AG08395 (cell line): ENCODE measurements at places on chromosomes 6 and 20.

GRCh38 chr6:118953391-118953790, 18.4 kb upstream of the MCM9 start:
- DNase-seq, result no peak

GRCh38 chr20:63527184-63527583, 6.6 kb downstream of the PPDPF start:
- no peak for DNase-seq

GRCh38 chr20:13515291-13515690, 123.4 kb downstream of the TASP1 start:
- no peak for DNase-seq

DNA sequence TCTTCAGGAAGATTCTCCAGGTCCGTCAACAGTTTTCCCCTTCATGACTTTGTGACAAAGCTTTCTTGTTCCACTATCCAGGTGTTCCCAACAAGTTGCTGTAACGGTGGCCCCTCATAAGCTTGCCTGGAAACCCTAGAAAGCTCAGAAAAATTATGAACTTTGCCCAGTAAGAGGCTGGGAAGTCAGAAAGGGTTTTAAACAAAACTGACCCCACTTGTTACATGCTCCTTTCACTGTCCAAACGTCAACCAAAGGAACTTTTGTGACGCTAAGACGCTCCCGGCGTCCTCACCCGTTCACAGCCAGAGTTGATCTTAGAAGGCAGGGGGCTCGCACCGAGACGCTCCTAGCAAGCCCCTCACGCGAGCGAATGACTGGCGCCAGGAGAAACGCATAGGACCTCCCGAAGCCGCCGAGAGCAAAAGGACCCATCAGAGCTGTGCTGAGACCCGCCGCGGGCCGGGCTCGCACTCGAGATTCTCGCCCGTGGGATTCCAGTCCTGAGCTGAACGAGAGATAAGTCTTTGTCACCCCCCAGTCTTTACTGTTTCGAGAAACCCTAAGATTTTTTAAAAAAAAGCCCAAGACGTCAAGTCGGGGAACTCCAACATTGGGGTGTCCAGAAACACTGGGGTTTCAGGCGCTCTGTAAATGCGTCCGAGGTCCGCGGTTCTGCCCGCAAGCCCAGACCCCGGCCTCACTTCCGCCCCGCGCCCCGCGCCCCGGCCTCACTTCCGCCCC, 544 bp upstream of the ACAT2 start:
- no peak for DNase-seq

DNA sequence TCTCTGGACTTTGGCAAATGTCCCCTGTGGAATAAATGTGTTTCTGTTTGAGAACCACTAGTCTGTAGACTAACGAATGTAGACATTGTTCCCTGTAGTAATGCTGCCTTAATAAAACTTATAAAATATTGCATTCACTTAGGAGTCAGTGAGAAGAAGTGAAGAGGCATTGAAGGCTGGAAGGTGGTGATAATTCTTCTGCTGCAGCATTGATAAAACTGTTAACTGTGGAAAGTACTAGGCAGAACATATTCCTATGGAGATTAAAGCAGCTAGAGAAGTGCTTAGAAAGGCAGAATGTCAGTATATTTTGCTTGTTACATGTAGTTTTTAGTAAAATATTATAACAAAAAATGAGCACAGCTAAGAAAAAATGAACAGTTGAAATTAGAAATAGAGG, 4.8 kb downstream of the PGK2 start:
- DNase-seq, result no peak

DNA sequence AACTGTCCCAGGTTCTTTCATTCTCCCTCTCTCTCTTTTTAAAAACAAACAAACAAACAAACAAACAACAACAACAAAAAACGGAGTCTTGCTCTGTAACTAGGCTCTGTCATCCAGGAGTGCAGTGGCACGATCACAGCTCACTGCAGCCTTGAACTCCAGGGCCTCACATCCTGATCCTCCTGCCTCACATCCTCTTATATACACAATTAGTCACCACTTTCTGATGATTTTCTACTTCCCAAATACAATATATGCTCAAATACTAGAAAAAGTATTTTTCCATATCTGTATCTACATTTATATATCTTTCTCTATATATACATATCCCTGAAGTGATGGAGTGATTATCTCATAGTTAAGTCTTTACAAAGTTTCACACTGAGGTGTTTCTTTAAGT, 170.7 kb downstream of the EPHA7 start:
- DNase-seq, result no peak

DNA sequence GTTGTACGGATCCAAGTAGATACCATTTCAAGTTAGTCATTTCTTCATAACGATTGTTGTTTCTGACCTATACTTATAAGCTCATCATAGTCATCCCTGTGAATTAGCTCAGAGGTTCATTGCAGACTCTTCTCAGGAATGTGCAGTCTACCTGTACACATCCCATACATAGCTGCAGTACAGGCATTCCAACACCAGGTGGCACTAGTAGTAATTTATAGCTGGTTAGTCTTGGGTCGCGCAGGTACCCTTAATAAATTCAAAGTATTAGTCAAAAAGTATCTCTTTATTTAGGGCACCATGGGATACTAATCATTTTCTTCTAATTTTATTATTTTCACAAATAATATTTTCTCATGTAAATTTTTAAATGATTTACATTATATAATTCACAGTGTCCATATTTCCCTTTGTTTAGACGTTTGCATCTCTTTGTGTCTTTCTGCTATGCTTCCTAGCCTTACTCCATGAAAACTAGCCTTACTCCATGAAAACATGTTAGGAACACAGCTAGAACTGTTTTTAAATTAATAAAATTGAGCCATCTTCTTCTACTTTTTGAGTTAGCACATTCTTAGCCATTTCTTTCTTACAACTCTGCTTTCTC, 128.6 kb upstream of the FAM83B start:
- peak; percentile 15 for DNase-seq

GRCh38 chr6:168088161-168089053, 9.4 kb upstream of the FRMD1 start:
- DNase-seq, result peak; percentile 41

GRCh38 chr6:101398716-101399615, 5.5 kb downstream of the GRIK2 start:
- DNase-seq, result no peak

DNA sequence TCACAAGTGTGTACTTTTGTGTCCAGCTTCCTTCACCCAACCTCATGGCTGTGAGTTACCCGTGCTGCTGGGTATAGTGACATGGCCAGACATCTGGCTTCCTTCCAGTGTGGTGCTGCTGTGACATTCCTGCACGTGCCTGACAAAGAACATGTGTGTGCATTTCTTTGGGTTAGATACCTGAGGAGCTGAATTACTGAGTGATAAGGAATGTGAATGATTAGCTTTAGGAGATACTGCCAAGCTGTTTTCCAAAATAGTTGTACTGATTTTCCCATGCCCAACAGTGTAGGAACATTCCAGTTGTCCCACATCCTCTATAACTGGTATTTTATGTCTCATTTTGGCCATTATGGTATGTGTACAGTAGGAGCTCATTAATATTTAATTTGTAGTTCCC, 132.5 kb downstream of the PREX1 start:
- DNase-seq, result peak; percentile 31

DNA sequence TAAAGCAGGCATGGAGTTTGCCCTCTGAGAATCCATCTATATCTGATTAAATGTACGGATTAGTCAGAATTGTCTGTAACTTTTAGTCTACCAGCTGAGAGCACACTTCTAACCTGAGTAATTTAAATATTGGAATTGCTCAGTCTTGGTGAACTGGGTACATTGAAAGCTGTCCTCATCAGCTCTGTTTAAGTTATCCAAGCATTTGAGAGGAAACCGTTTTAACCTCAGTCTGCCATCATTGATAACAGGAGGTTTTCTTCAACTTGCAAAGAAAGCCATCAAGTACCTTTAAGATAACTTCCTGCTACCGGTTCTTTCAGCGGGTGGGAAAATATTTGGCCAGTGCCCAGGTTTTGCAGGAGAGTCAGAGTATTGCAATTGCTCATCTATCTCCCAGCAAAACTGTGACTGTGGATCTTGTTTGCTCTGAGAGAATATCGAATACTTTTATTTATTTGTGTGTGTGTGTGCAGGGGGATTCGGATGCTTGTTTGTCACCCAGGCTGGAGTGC, 31.1 kb upstream of the F13A1 start:
- DNase-seq, result no peak

GRCh38 chr6:91087908-91088307, 501.0 kb upstream of the MAP3K7 start:
- DNase-seq, result no peak

GRCh38 chr6:167528239-167528638, 203.4 kb downstream of the TTLL2 start:
- DNase-seq, result no peak

DNA sequence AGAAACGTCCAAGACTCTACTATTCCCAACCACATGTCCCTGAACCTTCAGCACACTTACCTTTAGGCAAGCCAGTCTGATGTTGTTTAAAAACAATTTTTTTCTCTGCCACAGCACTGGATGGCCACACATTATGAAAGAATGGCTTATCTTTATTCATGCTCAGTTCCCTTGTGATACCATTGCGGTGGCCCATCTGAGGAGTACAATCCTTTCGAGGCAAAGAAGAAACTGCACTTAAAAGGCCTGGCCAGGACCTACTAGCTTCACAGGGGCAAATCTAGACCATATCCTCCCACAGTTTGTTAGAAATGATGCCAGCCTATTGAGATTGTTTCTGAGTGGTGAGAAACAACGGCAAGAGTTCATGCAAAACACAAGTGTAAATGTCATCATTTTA, 88.4 kb upstream of the PLEKHG1 start:
- no peak for DNase-seq

DNA sequence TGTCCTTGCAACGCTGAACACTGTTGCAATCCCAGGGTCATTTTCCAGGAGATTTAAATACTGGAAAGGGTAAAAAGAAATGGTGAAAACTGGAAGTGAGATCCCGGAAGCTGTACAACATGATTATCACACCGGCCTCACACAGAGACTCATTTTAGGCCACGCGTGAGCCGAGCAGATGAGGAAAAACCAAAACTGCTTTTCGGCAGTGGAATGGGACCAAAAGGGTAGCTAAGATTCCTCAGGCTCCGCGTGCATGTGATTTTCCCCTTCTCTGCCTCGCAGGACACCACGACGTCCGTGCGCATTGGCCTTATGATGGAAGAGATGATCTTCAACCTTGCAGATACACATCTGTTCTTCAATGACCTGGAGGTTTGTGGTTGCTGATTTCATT, 213.7 kb downstream of the ZMYND8 start:
- DNase-seq, result no peak

DNA sequence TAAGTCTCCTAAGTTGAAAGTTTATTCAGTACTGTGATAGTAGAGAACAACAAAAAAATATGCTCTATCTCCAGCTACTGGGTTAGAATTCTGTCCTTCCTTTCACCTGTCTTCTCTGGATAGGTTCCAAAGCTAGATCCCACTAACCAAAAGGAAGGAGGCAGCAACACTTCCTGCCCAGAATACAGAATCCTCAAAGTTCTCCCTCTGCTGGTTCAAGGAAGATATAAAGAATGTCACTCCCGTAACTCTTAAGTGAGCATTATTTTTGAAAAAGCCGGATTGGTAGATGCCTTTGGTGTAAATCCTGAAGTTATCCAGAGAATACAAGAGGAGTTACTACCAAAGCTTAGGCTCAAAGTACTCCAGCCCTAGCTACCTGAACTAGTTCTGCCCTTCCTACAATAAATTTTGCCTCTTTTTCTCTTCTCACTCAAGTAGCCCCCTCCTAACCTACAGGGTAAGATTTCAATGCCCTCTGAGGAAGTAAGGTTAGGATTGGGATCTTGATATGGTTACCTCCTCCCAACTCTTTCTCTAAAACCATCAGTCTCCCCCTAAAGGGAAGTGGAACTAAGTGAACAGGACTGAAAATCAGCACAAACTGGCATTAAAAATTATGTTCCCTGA, 26.0 kb upstream of the CRIP3 start:
- peak; percentile 71 for DNase-seq

- DNase-seq, result no peak
Measured at GRCh38 chr20:18688676-18689075, 100.8 kb downstream of the DTD1 start.

GRCh38 chr6:36413489-36414480, 26.3 kb upstream of the ETV7 start:
- DNase-seq, result no peak

- DNase-seq, result no peak
Measured at GRCh38 chr6:46220352-46221221, 49.8 kb upstream of the ENPP5 start.

- DNase-seq, result no peak
Measured at GRCh38 chr6:83461438-83461837, 30.6 kb upstream of the ME1 start.

GRCh38 chr6:125140808-125141207, 12.8 kb upstream of the TPD52L1 start:
- peak; percentile 37 for DNase-seq

DNA sequence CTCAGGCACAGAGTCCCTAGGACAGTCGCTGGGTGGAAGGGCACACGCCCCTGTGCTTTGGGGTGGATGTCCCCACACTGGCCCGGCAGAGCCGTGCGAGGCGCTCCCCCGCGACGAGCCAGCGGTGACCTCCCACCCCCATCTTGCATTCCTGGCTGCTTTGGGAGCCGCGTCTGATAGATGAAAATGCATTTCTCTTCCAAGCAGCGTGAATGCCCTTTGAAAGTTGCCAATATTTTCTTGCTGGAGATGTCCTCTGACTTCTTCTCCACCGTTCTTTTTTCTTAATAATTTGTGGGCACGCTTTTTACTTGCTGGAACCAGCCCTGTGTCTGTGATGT, 29.9 kb downstream of the COL20A1 start:
- DNase-seq, result no peak

GRCh38 chr6:115220551-115221159, 840.0 kb downstream of the FRK start:
- no peak for DNase-seq

DNA sequence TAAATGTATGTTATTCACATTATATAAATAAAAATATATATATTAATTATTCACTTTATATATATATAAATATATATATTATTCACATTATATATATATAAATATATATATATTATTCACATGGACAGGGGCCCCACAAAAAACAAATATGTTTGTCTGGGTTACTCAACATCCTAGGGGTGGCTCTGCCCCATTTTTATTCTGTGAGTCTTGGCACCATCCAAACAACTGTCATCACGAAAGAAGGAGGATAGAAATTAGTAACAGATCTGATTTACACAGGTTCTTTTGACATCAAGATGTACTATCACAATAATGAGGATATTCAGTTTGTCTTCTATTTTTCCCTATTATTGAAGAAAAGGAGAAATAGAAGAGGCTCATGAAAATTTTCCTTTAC, 187.3 kb downstream of the GPX5 start:
- DNase-seq, result no peak

DNA sequence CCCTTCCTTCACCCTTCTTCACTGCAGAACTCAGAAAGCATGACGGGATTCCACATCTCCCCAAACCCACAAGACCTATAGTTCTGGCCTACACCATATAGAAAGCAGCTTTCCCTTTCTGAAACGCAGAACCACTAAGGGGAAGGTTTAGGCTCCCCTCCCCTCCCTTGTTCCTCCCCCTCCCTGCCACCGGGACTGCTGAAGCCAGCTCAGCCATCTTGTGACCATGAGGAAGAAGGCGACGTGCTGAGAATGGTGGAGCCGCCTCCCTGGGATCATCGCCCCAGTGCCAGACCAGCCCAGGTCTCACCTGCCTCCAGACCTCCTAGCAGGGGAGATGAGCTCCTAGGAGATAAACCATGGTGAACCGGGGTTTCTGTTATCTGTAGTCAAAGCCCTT, 19.6 kb downstream of the SERPINB6 start:
- DNase-seq, result no peak
